Activated CD4-positive, alpha-beta T cell treated with anti-CD3 and anti-CD28 coated beads, Interleukin-2, amount 10 ng/mL, durations not matched to agents 24 days and 14 days (primary cell): ENCODE measurements at places on chromosomes 2 and 18. TPM values are rescaled to one million over a fixed set of nuclear protein-coding genes. Genes with fewer than 3 reads are reported as not detected.

DNA sequence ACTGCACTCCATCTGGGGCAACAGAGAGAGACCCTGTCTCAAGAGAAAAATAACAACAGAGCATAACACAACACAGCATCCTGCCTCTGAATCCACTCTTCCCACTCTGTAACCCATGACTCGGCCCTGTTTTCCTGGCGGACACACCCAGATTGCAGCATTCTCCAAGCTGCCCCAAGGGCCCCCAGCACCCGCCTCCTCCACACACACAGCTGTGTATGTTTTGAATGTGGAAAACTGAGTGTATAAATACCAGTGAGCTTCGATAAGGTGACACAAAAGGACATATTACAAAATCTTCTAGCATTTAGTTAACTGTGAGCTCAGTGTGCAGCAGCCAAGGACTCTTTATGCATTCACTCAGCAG, 13.0 kb downstream of the IMPA2 start:
- no peaks in the 10 kb centered on the region for H3K27me3 ChIP-seq
- no peak overlapping the region for H3K27ac ChIP-seq
- DNase-seq: no peak
- peaks cover 19% of the 10 kb centered on the region for H3K4me1 ChIP-seq
- H3K4me3 ChIP-seq: no peak overlapping the region
- H3K36me3 ChIP-seq: no peaks in the 10 kb centered on the region

DNA sequence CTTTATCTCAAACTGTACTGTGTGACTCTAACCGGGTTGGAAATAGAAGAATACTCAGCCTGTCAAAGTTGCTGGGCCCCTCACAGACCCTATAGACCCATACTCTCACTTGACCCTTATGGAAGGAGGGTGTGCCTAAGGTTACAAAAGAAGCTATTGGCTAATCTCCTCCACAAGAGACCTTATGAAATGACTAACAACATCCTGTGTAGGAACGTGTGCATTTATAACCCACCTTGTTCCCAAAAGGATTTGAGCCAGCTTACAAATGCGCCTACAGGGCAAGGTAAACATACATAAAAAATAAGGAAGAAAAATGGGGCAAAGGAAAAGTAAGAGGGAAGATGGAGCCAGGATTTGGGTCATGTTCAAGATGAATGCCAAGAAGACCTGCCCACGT, 225.4 kb upstream of the SMAD2 start:
- H3K4me3 ChIP-seq: no peak overlapping the region
- no peaks in the 10 kb centered on the region for H3K36me3 ChIP-seq
- H3K27me3 ChIP-seq: peaks cover 42% of the 10 kb centered on the region
- DNase-seq: no peak
- no peaks in the 10 kb centered on the region for H3K4me1 ChIP-seq

DNA sequence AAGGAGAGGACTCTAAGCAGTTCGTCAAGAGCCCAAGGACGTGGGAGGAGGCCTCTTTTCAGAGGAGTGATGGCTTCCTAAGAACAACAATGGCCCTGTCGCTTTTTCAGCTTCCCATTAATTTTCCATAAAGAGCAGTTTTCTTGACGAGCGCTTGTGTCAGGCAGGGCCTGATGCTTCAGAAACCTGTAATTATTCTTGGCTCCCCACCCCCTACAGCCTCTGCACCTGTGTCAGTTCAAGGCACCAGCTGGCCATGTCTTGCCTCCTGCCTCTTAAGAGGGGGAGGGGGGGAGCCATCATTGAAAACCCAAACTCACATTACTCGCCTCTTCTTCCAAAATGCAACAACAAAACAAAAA, 32.3 kb downstream of the KLF7 start:
- H3K4me3 ChIP-seq: no peak overlapping the region
- H3K36me3 ChIP-seq: peaks cover 49% of the 10 kb centered on the region
- H3K4me1 ChIP-seq: peaks cover 37% of the 10 kb centered on the region
- no peaks in the 10 kb centered on the region for H3K27me3 ChIP-seq

Gene COBLL1
- total RNA-seq: not detected in 2 replicates

Gene SERPINB10
- not detected in 2 replicates for total RNA-seq

GRCh38 chr18:69400253-69400975, at the start of gene DOK6:
DOK6 (plus strand) TSS chr18:69400888.
- H3K27ac ChIP-seq: peak within 1 kb of the TSS; percentile 36
- H3K27me3 ChIP-seq: peaks cover 58% of the 10 kb centered on the region
- peaks cover 5% of the 10 kb centered on the region for H3K4me1 ChIP-seq
- H3K4me3 ChIP-seq: peak within 1 kb of the TSS; percentile 73
